ENCODE measurements at places on chromosomes 3 and 15.

DNA sequence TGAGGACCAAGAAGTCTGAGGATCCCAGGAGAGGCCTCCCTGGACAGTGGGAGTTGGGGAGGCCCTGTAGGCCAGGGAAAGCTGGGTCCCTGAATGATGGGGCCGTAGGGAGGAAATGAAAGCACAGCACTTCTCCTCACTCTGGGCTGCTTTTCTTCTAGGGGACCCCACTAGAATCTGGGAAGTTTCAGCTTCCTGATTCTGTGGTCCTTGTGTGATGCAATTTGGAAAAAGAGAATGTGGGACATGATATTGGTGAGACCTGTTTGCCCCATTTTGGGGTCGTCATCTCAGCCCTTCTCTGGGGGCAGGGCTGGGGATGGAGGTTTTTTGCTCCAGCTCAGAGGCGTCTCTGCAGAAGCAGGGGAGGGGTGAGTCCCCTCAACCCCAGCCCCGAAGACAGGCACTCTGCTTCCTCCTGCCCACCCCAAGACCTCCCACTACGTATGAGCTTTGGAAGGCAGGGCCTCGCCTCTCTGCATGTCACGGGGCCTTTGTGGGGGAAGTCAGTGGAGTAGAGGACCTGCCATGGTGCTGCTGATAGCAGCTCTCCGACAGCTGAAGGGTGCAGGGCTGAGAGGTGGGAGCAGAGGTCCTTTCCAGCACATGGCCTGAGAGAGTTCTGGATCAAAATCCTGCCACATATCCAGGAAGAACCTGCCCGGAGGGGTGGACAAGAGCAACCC, 1.5 kb upstream of the SNX22 start:
- H3K36me3 ChIP-seq, result peaks cover 5% of the 10 kb centered on the region
- H3K4me3 ChIP-seq, result peak overlapping the region; percentile 39
- H3K27ac ChIP-seq, result peak overlapping the region; percentile 7
- peaks cover 15% of the 10 kb centered on the region for H3K4me1 ChIP-seq

DNA sequence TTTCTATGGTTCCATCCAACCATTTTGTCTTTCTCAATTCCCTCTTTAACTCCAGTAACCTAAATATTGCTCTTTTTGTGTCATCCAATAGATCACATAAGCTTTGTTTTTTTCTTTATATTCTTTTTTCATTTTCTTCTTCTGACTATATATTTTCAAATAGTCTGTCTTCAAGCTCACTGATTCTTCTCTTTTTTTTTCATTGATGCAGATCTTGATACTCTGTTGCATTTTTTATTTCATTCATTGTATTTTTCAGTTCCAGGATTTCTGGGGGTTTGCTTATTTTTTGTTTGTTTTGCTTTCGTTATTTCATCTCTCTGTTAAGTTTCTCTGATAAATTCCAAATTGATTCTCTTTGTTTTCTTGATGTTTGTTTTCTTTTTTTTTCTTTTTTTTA, 36.2 kb downstream of the CLDN1 start:
- no peaks in the 10 kb centered on the region for H3K4me1 ChIP-seq
- H3K27me3 ChIP-seq, result no peaks in the 10 kb centered on the region
- no peaks in the 10 kb centered on the region for H3K36me3 ChIP-seq
- no peak overlapping the region for H3K27ac ChIP-seq
- H3K4me3 ChIP-seq, result no peak overlapping the region
- no peak for DNase-seq

GRCh38 chr3:159620873-159621272, 367.8 kb upstream of the IL12A start:
- peaks cover 4% of the 10 kb centered on the region for H3K27me3 ChIP-seq
- no peaks in the 10 kb centered on the region for H3K4me1 ChIP-seq
- no peaks in the 10 kb centered on the region for H3K36me3 ChIP-seq
- H3K27ac ChIP-seq, result no peak overlapping the region

GRCh38 chr3:177686671-177687070, 489.4 kb upstream of the TBL1XR1 start:
- H3K36me3 ChIP-seq, result peaks cover 2% of the 10 kb centered on the region
- DNase-seq, result no peak
- H3K27me3 ChIP-seq, result no peaks in the 10 kb centered on the region
- H3K4me1 ChIP-seq, result peaks cover 3% of the 10 kb centered on the region
- no peak overlapping the region for H3K4me3 ChIP-seq

DNA sequence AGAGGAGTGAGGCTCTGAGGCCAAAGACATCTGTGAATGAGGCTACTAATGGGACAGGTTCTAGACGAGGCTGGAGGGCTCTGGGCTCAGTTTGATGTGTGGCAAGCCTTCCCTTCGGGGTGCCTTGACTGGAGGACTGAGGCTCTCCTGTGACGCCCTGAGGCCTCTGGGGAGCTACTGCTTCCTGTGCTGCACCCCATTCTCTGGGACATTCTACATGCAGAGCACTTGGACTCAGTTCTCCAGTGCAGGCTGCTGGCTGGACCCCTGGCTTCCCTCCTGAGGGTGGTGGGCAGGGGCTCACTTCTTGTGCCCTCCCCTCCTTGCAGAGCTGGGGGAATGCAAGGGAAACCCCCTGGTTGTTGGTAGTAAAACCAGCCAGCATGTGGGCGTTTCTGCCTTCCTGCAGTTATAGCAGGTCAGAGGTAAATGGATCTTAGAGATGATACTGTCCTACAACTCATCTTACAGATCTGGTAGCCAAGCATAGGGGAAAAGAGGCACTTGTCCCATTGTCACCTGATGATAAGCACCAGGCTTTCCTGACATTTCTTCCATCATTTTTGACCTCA, 133.3 kb downstream of the CHDH start:
- peaks cover 10% of the 10 kb centered on the region for H3K27me3 ChIP-seq
- H3K4me3 ChIP-seq, result no peak overlapping the region
- DNase-seq, result no peak
- H3K36me3 ChIP-seq, result no peaks in the 10 kb centered on the region

- no peak overlapping the region for H3K27ac ChIP-seq
- DNase-seq, result no peak
- peaks cover 19% of the 10 kb centered on the region for H3K4me1 ChIP-seq
- peaks cover 2% of the 10 kb centered on the region for H3K36me3 ChIP-seq
Measured at GRCh38 chr3:43497422-43497821, 124.4 kb downstream of the ANO10 start.

- no peak for DNase-seq
- no peaks in the 10 kb centered on the region for H3K4me1 ChIP-seq
- peak overlapping the region; percentile 48 for H3K27ac ChIP-seq
- no peak overlapping the region for H3K4me3 ChIP-seq
- H3K27me3 ChIP-seq, result no peaks in the 10 kb centered on the region
- H3K36me3 ChIP-seq, result peaks cover 31% of the 10 kb centered on the region
Measured at GRCh38 chr15:39976291-39977274, 42.7 kb downstream of the EIF2AK4 start.

- H3K4me3 ChIP-seq, result no peak overlapping the region
- no peaks in the 10 kb centered on the region for H3K27me3 ChIP-seq
- H3K4me1 ChIP-seq, result no peaks in the 10 kb centered on the region
Measured at GRCh38 chr3:146813496-146813895, 208.3 kb upstream of the PLSCR5 start.

GRCh38 chr3:76958274-76958673, 81.6 kb upstream of the ROBO2 start:
- no peaks in the 10 kb centered on the region for H3K36me3 ChIP-seq
- H3K27me3 ChIP-seq, result no peaks in the 10 kb centered on the region
- H3K4me3 ChIP-seq, result no peak overlapping the region

DNA sequence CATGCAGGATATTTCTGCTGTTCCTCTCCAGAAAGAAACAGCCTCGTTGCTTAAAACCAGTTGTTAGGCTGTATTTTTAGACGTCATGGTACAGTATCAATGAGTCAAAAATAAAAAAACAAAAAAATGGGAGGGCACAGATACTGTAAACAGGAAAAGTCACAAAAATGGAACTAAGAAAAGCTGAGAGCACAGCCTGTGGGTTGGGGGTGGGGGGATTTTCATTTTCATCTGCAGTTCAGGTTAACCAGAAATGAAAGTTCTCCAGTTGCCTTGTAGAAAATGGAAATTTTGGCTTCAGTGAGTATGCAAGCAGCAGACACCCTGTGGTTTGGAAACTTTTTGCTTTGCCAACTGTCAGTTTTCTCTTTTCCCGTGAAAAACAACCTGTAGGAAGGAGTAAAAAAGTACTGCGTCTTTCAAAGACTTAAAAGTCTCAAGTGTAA, 59.0 kb downstream of the FRMD4B start:
- peaks cover 1% of the 10 kb centered on the region for H3K27me3 ChIP-seq
- H3K36me3 ChIP-seq, result peaks cover 3% of the 10 kb centered on the region
- H3K27ac ChIP-seq, result peak overlapping the region; percentile 89
- peak; percentile 67 for DNase-seq

DNA sequence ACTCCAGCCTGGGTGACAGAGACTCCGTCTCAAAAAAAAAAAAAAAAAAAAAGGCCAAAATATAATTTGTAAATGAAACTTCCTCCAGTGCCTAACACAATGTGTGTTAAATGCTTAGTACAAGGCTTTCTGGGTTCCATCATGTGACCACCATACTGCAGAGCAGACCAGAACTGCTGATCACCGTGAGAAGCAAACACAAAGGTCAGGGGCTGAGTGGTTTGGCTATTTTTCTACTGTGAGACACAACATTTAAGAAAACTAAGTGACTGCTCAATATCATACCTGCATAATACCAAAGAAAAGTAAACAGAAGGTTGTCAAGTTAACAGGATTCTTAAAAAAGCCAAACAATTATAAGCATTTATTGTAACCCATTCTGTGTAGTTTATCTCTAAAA, 13.2 kb downstream of the ABCC5 start:
- H3K36me3 ChIP-seq, result peaks cover 3% of the 10 kb centered on the region
- H3K4me3 ChIP-seq, result no peak overlapping the region
- no peak for DNase-seq
- peaks cover 9% of the 10 kb centered on the region for H3K4me1 ChIP-seq
- H3K27me3 ChIP-seq, result no peaks in the 10 kb centered on the region

DNA sequence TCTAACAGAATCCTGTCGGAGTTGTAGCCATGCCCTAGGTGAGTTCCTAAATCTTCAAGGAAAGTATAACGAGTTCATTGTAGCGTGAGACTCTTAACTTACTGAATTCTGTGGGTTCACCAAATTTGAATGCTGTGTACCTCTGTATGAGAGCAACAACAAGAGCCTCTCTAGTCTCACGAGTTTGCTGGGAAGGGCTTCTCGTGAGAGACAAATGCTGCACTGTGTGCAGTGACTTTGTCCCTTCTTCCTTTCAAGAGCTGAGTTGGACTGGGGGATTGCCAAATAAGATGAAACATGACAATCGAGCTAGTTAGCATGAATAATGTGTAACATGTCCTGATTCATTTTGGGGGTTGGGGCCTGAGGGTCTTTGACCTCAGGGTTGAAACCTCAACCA, 32.2 kb downstream of the KAT2B start:
- H3K4me3 ChIP-seq, result no peak overlapping the region
- H3K27ac ChIP-seq, result no peak overlapping the region
- H3K27me3 ChIP-seq, result no peaks in the 10 kb centered on the region
- no peak for DNase-seq
- H3K36me3 ChIP-seq, result peaks cover 48% of the 10 kb centered on the region
- H3K4me1 ChIP-seq, result peaks cover 22% of the 10 kb centered on the region

- no peaks in the 10 kb centered on the region for H3K27me3 ChIP-seq
- H3K4me3 ChIP-seq, result no peak overlapping the region
- H3K27ac ChIP-seq, result no peak overlapping the region
Measured at GRCh38 chr3:30306896-30307295, 299.5 kb upstream of the TGFBR2 start.

- peak overlapping the region; percentile 86 for H3K27ac ChIP-seq
- peak overlapping the region; percentile 93 for H3K4me3 ChIP-seq
- H3K36me3 ChIP-seq, result peaks cover 23% of the 10 kb centered on the region
- H3K27me3 ChIP-seq, result peaks cover 5% of the 10 kb centered on the region
- no peak for DNase-seq
Measured at GRCh38 chr15:74616996-74617395, 1.4 kb downstream of the CLK3 start.

DNA sequence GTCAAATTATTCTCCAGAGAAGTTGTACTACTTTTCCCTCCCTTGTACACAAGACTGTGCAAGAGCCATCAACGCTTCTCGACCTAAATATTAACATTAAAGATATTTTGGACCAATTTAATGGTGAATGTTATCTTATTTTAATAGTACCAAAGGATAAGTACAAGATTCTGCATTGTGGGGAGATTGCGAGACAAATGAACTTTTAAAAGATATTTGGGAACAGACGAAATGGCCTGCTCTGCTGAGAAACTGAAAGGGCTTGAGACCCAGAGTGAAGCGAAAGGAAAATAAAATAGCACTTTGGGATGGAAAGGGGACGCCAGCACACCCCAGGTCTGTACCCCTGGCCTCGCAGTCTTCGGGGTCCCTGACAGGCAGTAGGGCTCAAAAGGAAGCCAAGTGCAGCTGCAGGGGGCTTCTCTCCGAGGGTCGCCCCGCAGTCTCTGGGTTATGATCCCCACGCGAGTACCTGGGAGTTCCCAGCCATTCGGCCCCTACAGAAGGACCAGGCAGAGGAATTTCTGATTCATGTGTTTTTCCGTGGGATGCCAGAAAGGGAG, 97.6 kb upstream of the VGLL3 start:
- no peak for DNase-seq
- no peaks in the 10 kb centered on the region for H3K36me3 ChIP-seq
- peaks cover 30% of the 10 kb centered on the region for H3K4me1 ChIP-seq
- peak overlapping the region; percentile 86 for H3K4me3 ChIP-seq

DNA sequence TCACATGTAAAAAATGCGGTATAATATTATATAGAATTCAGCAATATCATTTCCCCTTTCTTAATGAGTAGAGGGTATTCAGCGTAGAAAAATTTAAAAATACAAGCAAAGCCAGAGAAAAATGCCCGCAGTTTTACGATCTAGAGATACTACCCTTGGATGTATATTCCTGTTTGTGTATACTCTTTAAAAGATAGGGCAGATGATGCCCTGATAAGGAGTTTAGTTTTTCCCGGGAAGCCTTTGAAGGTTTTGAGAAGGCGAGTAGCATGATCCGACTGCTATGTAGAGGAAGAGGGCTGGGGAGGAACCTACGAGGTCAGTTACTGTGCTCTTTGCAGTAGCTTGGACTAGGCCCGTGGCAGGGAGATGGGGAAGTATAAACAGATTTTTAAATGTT, 1.2 kb downstream of the YEATS2 start:
- H3K27me3 ChIP-seq, result no peaks in the 10 kb centered on the region
- peak overlapping the region; percentile 75 for H3K27ac ChIP-seq
- peak overlapping the region; percentile 88 for H3K4me3 ChIP-seq
- no peak for DNase-seq

GRCh38 chr15:46091860-46092450, 457.1 kb downstream of the SQOR start:
- H3K4me3 ChIP-seq, result no peak overlapping the region
- no peak for DNase-seq
- no peaks in the 10 kb centered on the region for H3K36me3 ChIP-seq
- H3K27me3 ChIP-seq, result no peaks in the 10 kb centered on the region
- no peak overlapping the region for H3K27ac ChIP-seq

DNA sequence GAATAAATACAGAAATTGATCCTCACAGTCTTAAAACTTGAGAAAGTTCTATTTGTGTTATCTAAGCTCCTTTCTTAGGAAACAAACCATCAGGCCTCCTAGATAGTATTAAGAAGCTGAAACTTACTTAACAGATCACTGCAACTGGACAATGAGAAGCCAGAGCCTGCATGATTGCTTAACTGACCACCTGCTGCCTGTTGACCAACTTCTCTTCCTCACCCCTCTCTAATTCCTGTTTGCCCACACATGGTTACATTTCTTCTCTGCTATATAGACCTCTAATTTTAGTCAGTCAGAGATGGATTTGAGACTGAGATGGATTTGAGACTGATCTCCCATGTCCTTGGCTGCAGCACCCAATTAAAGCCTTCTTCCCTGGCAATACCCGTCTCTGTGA, 13.5 kb downstream of the CCPG1 start:
- H3K4me3 ChIP-seq, result no peak overlapping the region
- H3K27me3 ChIP-seq, result no peaks in the 10 kb centered on the region
- peaks cover 17% of the 10 kb centered on the region for H3K36me3 ChIP-seq
- no peak overlapping the region for H3K27ac ChIP-seq
- no peak for DNase-seq
